AG08395 (cell line): ENCODE measurements at places on chromosomes 5 and 9.

DNA sequence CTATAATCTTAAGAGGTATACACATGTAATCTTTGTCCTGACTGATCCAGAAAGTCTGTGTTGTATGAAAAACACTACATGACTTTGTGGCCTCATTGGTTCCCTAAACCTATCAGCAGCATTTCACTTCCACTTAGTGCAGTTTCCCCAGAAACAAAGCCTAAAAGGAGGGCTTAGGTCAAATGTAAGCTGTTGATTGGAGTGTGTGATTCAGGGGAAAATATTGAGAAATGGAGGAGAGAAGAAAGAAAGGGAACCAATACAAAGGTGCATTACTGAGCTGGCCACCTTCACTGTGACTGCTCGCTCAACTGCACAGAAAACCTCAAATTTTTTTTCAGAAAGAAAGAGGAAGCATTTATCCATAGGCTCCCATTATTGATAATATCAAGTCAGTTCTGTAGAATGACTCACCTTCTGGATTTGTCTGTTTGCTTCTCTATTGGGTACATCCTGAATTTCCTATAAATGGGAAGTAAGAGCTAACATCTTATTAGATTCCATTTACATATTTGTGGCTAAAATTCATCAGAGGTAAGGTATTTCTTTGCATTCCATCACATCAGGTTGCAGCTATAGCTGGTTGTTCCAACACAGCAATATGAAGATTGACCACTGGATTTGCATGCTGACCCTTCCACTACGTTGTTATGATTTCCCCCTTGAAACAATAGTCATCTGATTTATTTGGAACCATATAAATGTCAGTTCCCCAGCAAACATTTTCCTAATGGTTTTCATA is 10.3 kb upstream of the FST start:
- peak; percentile 24 for DNase-seq

DNA sequence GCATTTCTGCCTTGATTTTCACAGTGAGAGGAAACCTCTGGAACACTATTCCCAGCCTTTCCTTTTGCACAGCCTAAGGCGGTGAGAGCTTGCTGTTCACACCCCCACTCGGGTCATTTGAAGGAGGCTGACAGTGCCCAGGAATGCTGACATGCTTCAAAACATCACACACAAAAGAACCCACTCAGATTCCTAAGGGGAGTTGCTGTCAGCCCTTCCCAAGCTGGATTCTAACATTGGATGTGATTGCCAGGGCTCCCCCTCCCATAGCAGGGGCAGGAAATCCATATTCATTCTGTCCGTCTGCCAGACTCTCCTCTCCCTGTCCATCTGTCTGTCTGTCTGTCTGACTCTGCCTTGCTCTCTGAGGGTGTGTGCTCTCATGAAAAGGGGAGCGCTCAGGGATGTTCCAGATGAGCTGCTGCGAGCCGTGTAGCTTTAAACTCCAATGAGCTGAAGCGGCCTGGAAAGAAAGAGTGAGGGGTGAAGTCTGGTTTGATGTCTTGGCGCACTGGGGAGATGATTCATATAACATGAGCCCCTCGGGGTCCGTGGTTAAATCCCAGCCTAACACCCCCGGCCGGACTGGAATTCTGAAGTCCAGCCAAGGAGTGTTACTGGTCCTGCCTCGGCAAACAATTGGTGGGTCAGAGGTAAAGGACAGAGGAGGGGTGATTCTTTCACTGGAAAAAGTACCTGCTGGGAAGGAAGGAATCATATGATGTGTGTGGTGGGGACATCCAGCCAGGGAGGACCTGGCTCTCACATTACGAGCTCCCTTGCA is 517.0 kb downstream of the CCDC171 start:
- peak; percentile 22 for DNase-seq

- DNase-seq = peak; percentile 70
Observed at GRCh38 chr5:9337928-9338595, 207.8 kb downstream of the SEMA5A start.

DNA sequence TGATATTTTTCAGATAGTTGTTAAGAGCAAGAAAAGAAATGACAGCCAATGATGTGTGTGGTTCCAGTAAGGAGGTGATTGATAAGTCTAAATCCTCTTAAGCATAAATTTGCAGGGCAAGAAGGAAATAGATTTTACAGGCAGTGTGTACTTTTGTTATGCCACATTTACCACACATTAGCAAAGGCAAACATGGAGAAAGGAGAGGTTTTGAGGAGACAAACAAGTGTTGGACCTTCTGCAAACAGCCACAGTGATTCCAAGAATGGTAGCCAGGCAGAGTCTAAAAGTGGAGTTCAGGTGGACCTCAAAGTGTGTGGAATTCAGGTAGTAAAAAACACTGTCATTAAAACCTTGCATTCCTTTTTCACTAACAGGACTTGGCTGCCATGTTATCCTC is 295.9 kb upstream of the ITGA1 start:
- no peak for DNase-seq

GRCh38 chr5:175575301-175575700 is 82.6 kb upstream of the HRH2 start:
- no peak for DNase-seq

GRCh38 chr9:2016408-2017330 is 1.5 kb downstream of the SMARCA2 start:
- DNase-seq = peak; percentile 90

DNA sequence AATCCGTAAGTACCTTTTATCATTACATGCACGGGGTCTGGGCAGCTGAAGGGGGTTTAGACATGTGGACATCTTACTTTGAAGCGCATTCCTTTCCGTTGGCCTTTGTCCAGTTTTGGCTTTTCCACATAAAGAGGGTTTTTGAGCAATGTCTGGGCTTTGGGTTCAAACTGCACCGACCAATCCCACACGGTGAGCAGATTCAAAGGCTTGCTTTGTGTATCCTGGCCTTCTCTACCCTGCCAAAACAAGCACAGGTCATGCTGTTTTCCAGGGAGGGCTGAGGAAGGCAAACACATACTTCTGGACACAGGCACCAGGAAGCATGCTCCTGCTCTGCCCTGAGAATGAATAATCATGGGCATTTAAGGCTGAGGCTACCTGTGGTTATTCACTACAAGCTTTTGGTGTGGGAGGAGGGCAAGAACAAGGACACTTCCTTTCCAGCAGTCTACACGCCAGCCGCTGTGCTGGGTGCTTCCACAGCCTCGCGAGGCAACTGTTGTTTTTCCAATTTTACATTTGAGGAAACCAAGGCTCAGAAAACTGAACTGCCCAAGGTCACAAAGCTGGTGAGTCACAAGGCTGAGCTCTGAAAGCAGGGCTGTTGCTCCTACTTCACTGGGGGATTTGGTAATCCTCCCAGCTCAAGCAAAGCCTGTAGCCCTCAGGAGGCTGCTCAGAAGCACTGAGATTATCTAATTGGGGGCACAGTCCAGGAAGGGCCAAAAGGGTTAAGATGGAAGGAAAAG is 59.8 kb upstream of the GOLPH3 start:
- peak; percentile 49 for DNase-seq

DNA sequence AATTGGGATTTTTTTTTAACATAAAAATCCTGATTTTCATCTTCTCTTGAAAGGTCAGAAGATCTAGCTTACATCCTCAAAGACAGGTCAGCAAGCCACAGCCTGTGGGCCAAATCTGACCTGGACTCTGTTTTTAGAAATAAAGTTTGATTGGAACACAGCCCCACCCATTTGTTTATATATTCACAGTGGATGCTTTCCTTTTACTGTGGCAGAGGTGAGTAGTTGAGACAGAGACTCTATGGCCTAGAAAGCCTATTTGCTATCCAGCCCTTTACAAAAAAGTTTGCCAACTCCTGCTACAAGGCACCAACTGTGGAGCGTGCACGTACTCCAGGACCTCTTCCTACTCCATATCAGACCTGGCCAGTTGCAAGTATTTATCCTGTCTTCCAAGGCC is 13.4 kb upstream of the CCNJL start:
- no peak for DNase-seq

DNA sequence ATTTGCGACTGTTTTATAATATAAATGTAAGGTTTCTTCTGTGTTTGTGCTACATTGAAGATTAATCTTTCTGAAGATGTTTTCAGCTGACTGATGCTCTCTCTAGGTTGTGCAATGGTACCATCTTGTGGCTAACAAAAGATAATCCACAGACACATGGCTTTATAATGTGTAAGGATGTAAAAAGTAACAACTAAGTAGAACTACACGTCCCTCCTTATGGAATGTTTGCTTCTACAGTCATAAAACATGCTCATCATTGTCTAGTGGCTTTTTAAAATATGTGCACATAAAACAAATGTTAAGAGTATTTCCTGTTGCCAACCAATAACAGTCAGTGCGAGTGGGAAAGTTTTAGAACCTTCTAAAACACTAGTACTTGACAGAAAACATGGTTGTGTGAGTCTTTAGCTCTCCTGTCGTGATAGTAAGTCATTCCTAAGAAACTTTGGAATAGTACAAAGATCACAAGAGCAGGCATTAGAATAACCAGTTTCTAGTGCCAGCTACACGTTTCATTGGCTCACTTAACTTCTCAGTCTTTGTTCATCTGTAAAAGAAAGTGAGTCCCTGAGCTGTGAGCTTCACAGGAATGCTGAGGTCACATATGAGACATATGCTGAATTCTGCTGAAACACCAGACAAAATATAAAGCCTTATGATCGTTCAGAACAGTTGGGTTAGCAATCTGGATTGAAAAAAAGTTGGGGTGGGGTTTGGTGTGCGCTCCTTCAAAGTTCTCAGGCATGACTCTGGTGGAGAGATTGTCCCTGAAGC is 75.7 kb upstream of the GLIS3 start:
- peak; percentile 75 for DNase-seq

DNA sequence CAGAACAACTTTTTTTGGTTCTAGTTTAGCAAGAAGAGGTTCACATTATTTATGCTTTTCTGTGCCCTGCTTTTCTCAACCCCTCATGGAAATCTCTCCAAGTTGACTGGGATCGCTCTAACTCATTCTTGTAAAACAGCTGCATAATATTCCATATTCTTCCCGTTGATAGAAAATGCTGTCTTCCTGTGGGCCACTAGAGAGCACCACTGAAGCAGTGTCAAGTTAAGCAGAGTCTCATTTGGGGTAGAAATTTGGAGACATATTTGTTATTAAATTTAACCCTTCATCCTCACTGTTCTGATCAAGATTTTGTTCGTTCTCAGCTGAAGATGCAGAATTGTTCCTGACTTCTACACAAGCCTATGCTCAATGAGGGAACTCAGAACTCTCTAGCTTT is 140.1 kb downstream of the CEMIP2 start:
- DNase-seq = no peak

DNA sequence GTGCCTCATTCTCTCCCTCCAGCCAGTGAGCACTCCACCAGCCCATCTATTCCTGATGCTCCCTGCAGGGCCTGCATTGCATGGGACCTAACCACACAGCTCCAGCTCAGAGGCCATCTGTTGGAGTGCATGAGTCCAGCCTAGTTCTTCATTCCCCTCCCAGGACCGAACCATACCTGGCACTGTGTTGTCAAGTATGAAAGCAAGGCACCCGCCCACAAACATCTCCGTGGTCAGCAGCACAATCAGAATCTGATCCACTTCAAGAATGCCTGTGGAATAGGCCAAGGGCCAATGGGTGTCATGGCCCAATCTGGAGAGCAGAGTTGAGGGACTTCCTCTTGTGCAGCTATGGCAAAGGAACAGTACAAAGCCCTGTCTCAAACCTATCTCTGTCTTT is 5.9 kb downstream of the SLC23A1 start:
- no peak for DNase-seq

GRCh38 chr5:149798466-149798865 is 68.4 kb downstream of the PPARGC1B start:
- no peak for DNase-seq

DNA sequence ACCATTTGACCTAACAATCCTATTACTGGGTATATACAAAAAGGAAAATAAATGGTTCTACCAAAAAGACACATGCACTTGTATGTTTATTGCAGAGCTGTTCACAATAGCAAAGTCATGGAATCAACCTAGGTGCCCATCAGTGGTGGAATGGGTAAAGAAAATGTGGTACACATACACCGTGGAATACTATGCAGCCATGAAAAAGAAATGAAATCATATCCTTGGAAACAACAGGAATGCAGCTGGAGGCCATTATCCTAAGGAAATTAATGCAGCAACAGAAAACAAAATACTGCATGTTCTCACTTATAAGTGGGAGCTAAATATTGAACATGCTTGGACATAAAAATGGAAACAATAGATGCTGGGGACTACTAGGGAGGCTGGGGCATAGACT is 534.1 kb upstream of the SGCD start:
- no peak for DNase-seq

DNA sequence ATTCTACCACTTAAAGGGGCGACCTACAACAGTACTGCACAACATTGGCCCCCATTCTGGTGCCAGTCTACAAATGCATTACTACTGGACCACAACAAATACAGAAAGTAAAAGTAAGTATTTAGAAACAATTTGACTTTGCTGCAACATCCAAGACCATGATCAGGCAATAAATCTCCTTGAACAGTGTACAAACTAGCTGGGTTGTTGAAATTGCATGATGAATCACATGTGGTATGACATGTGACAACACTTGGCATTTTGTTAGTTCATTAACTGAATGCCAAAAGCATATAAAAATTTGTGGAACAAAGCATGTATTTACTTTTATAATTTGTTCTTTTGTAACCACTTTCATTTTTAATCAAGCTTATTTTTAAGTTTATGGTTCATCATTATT is 270.5 kb downstream of the NFIB start:
- no peak for DNase-seq

GRCh38 chr5:54761213-54761701 is 224.1 kb downstream of the ESM1 start:
- DNase-seq = peak; percentile 71
